Effector memory CD4-positive, alpha-beta T cell (primary cell): ENCODE measurements at places on chromosomes 2 and 18.

- DNase-seq, result no peak
Observed at GRCh38 chr2:197647961-197648690, 27.3 kb downstream of the RFTN2 start.

DNA sequence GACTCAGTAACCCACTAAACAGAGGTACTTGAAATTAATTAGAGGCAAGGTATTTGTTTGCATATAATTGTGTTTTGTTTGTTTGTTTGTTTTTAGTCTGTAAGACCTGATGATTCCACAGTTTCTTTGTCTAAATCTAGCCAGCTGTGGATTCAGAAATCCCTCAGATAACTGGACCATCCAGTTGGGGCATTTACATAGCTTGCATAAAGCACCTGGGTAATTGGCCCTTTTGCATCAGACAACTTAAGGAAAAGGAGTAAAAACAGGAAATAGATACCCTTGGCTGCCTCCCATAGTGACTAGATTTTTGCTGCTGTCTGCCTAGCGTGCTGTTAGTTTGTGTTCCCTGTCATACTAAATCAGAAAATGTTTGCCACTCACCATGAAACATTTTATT lies 46.6 kb upstream of the XIRP2 start:
- no peak for DNase-seq

GRCh38 chr2:29398384-29399237 lies 283.4 kb downstream of the CLIP4 start:
- DNase-seq, result no peak

- no peak for DNase-seq
Observed at GRCh38 chr2:226002438-226002837, 602.9 kb downstream of the NYAP2 start.
